GM23248 (cell line): ENCODE measurements at places on chromosomes 5 and 9.
A peak's percentile ranks its signal among the peaks of the same experiment; 100 is the strongest.

- no peak for DNase-seq
Observed at GRCh38 chr9:99373912-99374311, 151.8 kb downstream of the SEC61B start.

- no peak for DNase-seq
Observed at GRCh38 chr9:82010711-82011110, 22.1 kb downstream of the SPATA31D1 start.

GRCh38 chr5:53037141-53037859, 48.1 kb downstream of the ITGA2 start:
- DNase-seq, result peak; percentile 93

- DNase-seq, result no peak
Observed at GRCh38 chr9:109922617-109923470, 142.8 kb downstream of the PALM2AKAP2 start.

GRCh38 chr5:88251048-88251711, 17.5 kb downstream of the TMEM161B start:
- no peak for DNase-seq

DNA sequence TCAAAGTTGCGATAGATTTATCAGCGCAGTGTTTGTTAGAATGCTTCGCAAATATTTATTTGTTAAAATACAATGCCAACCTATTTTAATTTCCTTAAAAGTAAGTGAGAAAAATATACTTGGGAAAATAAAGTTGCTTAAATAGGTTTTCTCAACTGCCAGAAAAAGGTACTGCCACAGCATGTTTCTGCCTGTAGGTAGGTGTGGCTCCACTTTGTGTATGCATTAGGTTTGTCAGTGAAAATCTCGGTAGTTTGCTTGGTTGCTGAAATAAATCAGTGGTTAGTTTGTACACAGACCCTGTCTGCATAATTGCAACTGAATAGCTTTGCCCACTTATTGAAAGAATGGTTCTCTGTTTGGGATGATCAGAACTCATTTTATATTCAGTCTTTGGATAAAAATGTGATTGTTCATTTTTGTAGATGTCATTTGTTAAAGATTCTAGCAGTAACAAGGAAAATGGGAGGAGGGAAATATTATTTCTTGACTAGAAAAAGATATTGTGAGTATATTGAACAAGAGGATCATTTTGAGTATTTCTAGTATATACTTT, 25.7 kb downstream of the C9orf85 start:
- no peak for DNase-seq

- no peak for DNase-seq
Observed at GRCh38 chr5:171857489-171857876, 71.9 kb downstream of the SMIM23 start.

- DNase-seq, result no peak
Observed at GRCh38 chr5:176538989-176539384, 1.8 kb upstream of the RNF44 start.

DNA sequence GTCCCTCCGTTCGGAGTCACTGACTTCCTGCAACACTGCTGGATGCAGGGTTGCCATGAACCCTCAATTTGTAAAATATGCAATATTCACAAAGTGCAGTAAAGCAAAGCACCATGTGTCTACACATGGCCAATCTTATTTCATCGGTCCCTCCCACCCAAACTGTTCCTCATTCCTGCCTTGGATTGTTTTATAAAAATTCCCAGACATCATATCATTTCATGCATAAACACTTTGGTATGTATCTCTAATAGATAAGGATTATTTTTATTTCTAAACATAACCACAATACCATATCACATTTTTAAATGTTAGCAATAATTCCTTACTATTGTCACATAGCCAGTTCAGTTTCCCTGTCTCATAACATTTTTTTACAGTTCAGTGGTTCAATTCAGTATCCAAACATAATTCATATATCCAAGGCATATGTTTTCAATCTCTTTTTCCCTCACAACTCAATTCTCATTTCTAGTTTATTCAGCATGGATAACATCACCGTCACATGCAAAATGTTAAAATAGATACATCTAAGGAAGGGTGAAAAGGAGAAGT, 82.0 kb upstream of the PCAT7 start:
- DNase-seq, result no peak

DNA sequence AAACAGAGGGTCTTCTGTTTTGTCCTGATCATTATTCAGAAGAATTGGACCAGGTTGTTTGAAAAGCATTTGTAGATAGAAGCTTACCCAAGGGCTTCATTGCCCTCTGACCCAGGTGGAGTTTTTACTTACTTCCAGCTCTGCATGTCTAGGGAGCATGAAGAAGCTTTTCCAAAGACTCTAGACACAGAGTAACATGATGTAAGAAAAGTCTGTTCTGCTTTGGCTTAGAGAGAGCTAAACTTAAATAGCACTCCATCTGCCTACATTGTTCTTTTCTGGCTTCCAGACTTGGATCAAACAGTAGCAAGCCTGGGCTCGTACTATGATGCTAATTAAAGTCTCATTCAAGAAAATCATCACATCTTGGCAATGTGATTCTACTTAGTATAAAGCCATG, 112.1 kb downstream of the SNCAIP start:
- no peak for DNase-seq

DNA sequence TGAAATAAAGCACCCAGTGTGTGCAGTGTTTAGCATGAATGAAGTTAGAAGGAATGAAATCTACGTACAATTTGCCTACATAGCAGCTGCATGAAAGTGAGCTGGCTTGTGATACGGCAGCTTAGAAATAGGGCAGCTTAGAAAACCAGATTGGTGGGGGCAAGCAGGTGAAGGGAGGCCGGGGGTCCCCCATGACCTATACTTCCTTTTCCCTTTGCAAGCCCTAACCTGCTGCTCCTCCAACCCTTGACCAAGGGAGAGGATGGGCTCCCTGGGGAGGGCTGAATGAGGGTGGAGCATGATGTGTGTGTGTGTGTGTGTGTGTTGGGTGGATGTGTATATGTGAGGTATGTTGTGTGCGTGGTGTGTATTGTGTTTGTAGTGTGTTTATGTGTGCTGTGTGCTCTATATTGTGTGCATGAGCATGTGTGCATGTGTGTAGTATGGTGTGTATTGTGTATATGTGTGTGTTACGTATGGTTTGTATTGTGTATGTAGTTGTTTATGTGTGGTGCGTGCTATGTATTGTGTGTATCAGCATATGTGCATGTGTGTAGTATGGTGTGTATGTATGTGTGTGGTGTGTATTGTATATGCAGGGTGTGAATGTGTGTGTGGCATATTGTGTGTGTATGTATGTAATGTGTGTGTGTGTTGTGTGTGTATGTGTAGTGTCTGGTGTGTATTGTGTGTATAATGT, 72.1 kb downstream of the TENT4A start:
- no peak for DNase-seq

- DNase-seq, result peak; percentile 73
Observed at GRCh38 chr5:63262185-63262981, 683.8 kb downstream of the LRRC70 start.

DNA sequence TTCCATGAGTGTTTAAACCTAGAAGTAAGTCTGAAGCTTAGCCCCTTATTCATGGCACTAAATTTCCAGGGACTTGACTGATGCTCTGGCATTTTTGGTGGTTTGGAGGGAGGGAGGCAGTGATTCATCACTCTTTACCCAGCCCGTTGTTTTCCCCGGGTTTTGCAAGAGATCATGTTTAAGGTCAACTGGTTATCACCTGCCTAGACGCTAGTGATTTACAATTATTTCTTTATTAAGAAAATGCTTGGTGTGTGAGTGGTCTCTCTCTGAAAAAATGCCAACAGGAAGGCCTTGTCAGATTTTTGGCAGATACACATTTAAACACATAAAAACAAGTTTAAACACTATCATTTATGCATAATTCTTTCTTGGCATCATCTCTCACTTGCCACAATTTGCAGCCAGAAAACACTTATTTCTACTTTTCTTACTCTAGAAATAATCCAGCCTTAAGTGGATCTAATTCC, 737.9 kb upstream of the ZNF608 start:
- peak; percentile 59 for DNase-seq

DNA sequence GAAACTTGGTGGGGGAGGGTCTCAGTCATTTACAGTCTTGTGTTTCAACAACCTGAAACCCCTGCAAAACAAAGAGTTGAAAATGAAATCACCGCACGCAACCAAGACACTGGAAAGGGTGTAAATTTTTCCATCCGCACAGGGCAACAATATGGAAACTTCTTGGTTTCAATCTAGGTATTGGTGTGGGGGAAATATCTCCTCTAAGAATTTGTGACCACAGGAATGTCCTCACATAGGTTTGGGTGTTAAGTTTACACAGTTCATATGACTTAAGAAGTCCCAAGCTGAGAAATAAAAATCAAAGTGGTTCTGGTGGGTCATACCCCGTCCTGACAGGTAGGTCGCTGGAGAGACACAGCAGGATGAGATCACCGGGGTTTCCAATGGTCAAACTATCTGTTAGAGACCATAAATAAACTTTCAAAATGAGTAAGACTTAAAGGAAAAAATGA, 51.9 kb upstream of the PIP5K1B start:
- DNase-seq, result no peak

GRCh38 chr5:143056339-143056704, 286.1 kb downstream of the ARHGAP26 start:
- DNase-seq, result peak; percentile 51

DNA sequence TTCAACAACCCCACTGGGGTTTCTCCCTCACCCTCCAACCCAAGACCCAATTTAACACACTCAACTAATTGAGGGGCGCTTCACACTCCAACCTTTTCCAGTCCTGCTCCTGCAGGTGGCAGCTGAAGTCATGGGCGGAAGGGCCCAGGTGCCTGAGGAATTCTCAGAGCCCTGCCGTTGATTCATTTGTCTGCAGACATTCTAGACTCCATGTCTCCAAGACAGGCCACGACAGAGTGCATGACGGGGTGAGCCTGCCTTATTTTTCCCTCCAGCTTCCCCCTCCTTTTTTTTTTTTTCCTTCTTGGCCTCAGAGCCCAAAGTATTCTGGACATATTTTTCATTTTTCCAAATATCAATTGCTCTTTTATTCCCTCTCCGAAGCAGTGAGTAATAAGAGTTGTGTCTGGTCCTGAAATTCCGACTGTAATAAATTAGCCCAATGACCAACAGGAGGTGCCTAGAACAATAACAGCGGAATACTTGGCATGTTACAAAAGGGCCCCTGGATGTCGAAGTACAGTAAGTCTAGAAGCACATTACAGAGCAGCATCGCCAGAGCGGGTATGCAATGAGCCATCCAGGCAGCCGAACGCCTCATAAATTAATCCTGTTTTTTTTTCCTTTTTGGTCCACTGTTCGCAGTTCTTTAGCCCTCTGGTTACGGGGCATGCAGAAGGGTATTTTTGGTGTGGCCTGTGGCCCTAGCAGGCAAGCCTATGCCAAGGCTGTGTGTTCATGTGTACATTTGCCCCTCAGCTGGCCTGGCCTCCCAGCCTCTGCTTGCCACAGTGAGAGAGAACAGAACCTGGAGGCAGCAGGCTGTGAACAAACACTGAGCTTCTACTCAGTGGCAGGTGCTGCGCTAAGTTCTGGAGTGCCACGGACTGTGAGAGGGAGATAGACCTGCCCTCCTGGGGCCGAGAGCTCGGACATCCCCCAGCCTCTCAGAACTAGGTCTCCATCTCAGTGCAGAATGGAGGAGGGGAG, 8.6 kb upstream of the SMIM23 start:
- peak; percentile 74 for DNase-seq

- DNase-seq, result no peak
Observed at GRCh38 chr9:95120781-95121370, 196.6 kb downstream of the FANCC start.

- no peak for DNase-seq
Observed at GRCh38 chr9:93219692-93220091, 35.8 kb downstream of the WNK2 start.

DNA sequence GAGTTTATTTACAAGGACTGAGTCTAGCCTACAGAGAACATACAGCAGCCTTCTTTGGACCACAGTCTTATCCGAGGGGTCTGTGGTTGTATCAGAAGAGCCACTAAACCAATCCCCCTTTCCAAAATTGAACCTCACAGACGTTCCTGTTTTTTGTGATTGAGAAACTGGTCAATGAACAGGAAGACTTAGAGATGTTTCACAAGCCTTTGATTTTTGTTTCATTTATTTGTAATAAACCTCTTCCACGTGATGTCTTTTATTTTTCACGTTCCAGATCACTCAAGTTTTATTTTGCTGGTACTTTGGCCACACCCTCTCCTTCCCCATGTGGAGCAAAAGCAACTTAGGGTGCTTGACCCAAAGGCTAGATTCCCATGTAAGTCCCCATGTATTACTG, 16.1 kb downstream of the CCT5 start:
- DNase-seq, result no peak

DNA sequence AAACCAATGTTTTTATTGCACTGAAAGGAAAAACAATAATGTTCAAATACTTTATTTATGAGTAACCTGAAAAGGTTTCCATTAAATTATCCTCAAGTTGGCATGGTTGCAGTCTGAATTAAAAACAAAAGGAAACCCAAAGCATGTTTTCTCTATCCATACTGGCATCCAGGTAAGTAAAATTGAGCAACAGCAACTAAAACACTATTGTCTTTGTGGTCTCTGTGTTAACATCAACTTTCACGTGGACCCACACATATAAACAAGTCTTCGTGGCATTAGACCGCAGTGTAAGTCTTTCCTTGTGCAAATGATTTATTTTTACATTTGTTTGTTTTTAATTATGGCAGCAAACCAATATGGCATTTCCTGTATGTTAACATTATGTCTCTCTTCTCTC, 757.6 kb downstream of the SEMA5A start:
- no peak for DNase-seq

DNA sequence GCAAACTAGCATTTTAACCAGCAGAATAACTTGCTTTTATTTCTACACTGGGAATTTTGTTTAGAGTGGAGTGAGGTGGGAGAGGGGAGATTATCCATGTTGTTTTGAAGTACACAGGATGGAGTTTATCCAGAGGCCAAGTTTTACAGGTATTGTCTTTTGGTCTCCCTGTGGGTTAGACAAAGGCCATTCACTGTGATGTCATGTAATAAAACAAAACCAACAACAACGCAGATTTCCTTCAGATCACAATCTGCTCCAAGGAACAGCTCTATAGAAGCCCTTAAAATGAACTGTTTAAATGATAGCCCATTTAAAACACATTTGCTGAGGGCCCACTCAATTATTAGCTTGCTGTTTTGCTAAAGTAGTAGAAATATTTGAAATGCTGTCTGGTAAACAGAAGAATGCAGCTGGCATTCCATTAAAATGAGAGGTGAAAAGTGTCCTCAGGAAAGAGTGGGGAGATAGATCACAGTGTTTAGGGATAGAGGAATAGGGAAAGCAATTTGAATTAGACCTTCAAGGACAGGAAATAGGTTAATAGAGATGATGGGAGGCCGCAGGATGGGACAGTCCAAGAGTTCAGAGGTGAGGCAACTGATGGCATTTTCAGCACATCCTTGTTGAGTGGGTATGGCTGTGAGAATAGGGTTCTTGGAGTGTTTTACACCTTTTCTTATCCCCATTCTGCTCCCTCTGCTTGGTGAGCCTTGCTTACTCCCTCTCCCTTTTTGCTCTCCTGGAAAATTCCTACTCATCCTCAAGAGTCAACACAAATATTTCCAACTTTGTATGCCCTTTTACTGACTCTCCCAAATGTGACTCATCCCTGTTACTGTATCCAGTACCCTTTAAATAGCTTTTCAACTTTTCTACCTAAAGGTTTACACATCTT, 140.1 kb upstream of the NR3C1 start:
- peak; percentile 85 for DNase-seq
